ENCODE measurements at places on chromosomes 7 and 10. TPM values are rescaled to one million over a fixed set of nuclear protein-coding genes. Genes with fewer than 3 reads are reported as not detected.
A peak's percentile ranks its signal among the peaks of the same experiment; 100 is the strongest.

The SNCG gene
- total RNA-seq = not detected

The GNG11 gene
- total RNA-seq = not detected

The GOT1 gene
- total RNA-seq = 37.1 TPM

The PALS2 gene
- 20.7 TPM for total RNA-seq

The ADCY1 gene
- total RNA-seq = 0.29 TPM

The PGAM2 gene
- 0.68 TPM for total RNA-seq

The DYDC1 gene
- not detected for total RNA-seq

- no peak overlapping the region for H3K4me3 ChIP-seq
- H3K36me3 ChIP-seq = no peaks in the 10 kb centered on the region
- no peaks in the 10 kb centered on the region for H3K27me3 ChIP-seq
- H3K27ac ChIP-seq = no peak overlapping the region
Measured at GRCh38 chr7:126462405-126462804, 790.3 kb downstream of the GRM8 start.

DNA sequence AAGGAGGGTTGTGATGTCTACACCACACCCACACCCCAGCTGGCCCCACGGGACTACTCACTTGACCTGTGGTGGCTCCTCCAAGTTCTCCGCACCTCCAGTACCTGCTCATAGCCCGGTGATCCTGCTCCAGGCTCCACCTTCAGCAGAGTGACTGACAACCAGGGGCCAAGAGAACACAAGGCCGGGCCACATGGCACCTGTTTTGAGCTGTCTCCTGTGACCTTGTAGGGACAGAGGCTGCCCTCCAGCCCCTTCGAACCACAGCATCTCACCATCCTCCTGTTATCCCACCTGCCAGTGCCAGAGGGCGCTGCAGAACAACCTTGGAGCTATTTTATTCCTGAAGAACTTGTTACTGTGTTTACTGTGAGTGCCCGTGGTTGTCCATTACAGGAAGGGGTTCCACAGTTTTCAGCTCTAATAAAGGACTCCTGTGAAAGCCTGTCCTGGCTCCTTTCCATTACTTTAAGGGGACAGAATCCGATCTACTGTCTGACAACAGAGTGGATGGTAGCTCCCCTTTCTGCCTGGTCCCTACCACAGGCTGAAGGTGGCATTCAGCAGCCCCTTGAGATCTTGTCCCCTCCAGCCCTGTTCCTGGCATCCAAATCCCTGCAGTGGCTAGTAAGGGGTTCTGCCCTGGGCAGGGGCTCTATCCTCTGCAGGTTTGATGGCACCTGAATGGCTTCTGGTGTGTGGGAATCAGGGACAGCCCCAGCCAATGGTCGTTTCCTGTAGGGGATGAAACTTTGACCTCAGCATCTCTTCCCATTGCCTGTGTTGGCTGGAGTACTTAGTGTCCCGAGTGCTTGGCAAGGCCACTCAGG lies 50.8 kb downstream of the C10orf120 start:
- no peak overlapping the region for H3K27ac ChIP-seq
- peak; percentile 50 for DNase-seq
- H3K36me3 ChIP-seq = no peaks in the 10 kb centered on the region
- no peak overlapping the region for H3K4me3 ChIP-seq
- H3K27me3 ChIP-seq = peaks cover 20% of the 10 kb centered on the region

DNA sequence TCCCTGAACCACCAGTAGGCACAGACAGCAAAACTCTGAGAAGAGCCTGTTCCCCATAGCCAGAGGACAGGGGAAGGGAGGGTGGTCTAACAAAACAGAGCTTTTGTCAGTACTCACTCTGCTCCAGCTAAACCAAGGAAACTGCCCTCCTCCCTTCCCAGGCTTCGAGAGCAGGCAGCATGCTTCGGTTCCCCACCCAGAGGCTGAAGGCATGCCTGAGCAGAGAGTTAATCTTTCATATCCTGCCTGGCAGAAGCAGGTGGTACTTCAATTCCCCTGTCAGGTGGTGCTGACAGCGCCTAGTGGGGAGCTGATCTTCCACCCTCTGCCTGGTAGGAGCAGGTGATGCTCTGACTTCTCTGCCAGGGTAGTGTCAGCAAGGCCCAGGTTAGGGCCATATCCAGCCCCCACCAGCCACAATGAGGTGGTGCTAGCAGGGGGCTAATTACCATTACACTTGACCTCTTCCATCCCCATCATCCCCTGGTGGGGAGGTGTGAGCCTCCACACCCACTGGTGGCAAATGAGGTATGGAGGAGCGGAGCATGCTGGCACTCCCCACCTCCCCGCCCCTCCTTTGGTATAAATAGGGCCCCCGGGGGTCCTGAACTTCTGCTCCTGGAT lies 35.1 kb downstream of the SDK1 start:
- no peak for DNase-seq
- H3K36me3 ChIP-seq = no peaks in the 10 kb centered on the region
- H3K27ac ChIP-seq = no peak overlapping the region

- no peaks in the 10 kb centered on the region for H3K4me1 ChIP-seq
- no peak overlapping the region for H3K27ac ChIP-seq
- no peak for DNase-seq
- no peaks in the 10 kb centered on the region for H3K36me3 ChIP-seq
- H3K27me3 ChIP-seq = peaks cover 3% of the 10 kb centered on the region
Measured at GRCh38 chr7:80277434-80278427, 143.1 kb downstream of the GNAI1 start.

DNA sequence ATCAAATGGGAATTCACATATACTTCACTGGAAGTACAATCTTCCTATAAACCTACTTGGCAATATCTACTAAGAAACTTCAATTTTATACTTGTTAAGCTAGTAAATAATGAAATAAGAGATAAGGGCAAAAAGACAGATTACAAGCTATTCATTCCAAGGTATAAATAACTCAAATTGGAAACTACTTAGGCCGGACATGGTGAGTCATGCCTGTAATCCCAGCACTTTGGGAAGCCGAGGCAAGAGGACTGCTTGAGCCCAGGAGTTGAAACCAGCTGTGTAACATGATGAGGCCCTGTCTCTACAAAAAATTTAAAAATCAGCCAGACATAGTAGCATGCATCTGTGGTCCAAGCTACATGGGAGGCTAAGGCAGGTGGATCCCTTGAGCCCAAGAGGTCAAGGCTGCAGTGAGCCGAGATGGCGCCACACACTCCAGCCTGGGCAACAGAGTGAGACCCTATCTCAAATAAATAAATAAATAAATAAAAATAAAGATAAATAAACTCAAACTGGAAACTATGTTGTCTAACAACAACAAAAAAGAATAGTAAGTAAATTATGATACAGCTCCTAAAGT lies 37.6 kb downstream of the ARHGAP21 start:
- no peak for DNase-seq
- H3K27ac ChIP-seq = no peak overlapping the region
- H3K4me1 ChIP-seq = peaks cover 5% of the 10 kb centered on the region

DNA sequence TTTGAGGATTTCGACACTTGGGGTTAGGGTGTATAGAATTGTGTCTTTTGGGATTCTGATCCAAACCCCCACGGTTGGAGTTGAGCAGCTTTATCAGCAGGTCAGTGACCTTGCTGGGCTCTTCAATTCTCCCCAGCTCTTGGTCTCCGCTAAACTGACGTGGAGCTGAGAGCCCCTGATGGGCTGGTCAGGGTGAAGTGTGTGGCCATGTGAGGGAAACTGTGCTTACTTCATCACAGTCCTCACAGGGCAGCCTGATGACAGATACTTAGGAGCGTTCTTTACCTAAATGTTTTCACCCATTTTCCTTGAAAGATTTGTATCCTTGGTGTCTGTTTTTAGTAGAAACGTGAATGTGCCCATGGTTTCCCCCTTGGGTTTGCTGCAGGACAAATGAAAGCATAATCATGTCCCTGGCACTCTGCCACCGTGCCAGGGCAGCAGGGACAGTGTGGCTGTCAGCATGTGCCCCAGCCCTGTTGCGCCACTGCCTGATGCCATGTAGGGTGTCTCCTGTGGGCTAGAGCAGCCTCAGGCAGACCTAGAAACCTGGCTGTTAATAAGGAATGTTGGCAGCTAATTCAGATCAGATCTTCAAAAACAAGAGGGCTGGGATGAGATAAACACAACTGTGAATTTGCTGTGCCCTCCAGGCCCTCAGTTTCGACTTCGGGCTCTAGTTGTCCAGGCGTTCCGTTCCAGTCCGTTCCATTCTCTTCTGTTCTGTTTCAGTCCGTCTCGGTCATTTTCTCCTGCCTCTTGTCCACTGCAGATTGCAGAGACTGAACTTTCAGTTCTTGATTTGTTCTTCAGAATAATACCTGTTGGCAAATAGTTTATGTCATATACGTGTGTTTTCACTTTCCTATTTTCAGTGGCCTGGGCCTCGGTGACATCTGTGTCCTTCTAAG lies 96.8 kb downstream of the TRRAP start:
- no peaks in the 10 kb centered on the region for H3K27me3 ChIP-seq
- DNase-seq = no peak
- H3K4me3 ChIP-seq = no peak overlapping the region
- H3K36me3 ChIP-seq = peaks cover 80% of the 10 kb centered on the region
- no peaks in the 10 kb centered on the region for H3K4me1 ChIP-seq
- no peak overlapping the region for H3K27ac ChIP-seq

DNA sequence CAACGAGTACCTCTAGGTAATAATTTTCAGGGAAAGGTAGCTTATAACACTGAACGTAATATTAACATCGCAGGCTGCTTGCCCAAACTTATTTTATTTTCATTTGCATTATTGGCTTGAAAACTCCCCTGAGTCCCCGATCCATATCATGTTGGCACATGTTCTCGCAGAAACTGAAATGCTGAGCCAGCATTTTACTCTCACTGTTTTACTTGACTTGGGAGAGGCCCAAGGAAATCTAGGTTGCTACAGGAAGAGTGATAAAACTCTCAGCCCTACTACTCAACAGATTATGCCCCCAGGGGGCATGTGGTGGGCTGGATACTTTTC lies 183.5 kb upstream of the HABP2 start:
- H3K36me3 ChIP-seq = no peaks in the 10 kb centered on the region
- no peak overlapping the region for H3K27ac ChIP-seq
- no peak overlapping the region for H3K4me3 ChIP-seq
- no peaks in the 10 kb centered on the region for H3K4me1 ChIP-seq

DNA sequence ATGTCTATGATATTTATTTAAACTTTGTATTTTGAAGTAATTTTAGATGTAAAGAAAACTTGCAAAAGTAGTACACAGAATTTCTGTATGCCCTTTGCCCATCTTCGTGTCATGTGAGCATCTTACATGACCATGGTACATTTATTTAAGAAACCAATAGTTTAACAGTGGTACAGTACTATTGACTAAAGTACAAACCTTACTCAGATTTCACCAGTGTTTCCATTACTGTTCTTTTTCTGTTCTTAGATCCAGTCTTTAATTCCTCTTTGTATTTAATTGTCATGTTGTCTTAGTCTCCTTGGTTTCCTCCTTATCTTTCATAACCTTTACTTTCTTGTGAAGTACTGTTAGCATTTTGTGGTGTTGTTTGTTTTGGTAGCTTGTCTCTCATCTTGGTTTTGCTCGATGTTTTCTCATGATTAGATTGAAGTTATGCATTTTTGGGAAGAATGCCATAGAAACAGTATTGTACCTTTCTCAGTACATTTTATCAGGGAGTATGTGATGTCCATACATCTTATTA lies 24.1 kb downstream of the TAX1BP1 start:
- no peak overlapping the region for H3K27ac ChIP-seq
- no peaks in the 10 kb centered on the region for H3K4me1 ChIP-seq
- no peak for DNase-seq

All from activated CD8-positive, alpha-beta T cell treated with anti-CD3 and anti-CD28 coated beads, Interleukin-2, amount 10 ng/mL, durations not matched to agents 7 days and 5 days (primary cell).